Stimulated activated CD4-positive, alpha-beta T cell treated with anti-CD3 and anti-CD28 coated beads, Interleukin-15, amount 100 ng/mL, for 24 hours (primary cell): ENCODE measurements at places on chromosomes 6 and 20.

GRCh38 chr6:156423075-156423474 is 354.1 kb upstream of the ARID1B start:
- DNase-seq = no peak

- no peak for DNase-seq
These were observed 18.7 kb upstream of the MTG2 start for GRCh38 chr20:62163986-62164762.

GRCh38 chr6:62285612-62286469 is at the start of gene KHDRBS2:
TSS of gene KHDRBS2 (minus strand) at chr6:62286225.
- peak; percentile 18 for DNase-seq

GRCh38 chr6:33075208-33075567 is 602 bp upstream of the HLA-DPB1 start:
- DNase-seq = no peak

DNA sequence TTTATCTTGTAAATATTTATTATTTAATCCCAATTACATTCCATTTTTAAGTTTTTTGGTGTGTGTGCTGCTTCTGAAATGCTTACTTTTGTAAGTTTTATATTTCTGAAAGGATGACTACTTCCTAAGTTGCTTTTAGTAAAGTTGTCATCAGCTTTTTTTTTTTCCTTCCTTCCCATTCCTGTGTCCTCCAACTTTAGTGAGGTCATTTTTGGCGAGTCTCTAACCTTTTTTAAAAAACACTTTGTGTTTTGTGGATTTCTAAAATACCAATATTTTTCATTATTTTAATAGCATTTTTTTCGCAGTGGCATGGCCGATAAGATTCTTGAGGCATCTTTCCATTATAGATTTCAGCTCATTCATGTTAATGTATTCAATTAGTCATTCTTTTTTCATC is 30.9 kb downstream of the FIG4 start:
- no peak for DNase-seq

GRCh38 chr20:34517114-34517505 is 888 bp downstream of the DYNLRB1 start:
- no peak for DNase-seq
